ENCODE measurements at places on chromosomes 6 and 20.

GRCh38 chr20:17295151-17295726, 68.4 kb downstream of the PCSK2 start:
- DNase-seq: no peak

DNA sequence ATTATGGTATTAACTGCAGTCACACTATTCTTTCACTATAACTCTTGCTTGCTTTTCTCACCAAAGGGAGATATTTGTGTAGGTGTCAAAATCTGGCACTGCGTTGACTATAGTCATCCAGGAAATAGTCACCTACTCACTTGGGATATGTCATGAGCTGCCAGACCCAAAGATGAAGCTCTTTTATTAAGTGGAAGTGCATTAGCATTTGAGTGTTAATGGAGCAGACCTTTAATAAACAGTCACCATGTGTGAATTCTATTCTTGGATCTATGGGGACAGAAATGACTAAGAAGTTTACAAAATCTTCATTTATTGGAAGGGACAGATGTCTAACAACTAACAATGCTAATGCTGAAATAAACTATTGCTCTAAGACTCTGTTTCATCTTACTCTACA, 130.1 kb upstream of the NEDD9 start:
- no peak for DNase-seq

DNA sequence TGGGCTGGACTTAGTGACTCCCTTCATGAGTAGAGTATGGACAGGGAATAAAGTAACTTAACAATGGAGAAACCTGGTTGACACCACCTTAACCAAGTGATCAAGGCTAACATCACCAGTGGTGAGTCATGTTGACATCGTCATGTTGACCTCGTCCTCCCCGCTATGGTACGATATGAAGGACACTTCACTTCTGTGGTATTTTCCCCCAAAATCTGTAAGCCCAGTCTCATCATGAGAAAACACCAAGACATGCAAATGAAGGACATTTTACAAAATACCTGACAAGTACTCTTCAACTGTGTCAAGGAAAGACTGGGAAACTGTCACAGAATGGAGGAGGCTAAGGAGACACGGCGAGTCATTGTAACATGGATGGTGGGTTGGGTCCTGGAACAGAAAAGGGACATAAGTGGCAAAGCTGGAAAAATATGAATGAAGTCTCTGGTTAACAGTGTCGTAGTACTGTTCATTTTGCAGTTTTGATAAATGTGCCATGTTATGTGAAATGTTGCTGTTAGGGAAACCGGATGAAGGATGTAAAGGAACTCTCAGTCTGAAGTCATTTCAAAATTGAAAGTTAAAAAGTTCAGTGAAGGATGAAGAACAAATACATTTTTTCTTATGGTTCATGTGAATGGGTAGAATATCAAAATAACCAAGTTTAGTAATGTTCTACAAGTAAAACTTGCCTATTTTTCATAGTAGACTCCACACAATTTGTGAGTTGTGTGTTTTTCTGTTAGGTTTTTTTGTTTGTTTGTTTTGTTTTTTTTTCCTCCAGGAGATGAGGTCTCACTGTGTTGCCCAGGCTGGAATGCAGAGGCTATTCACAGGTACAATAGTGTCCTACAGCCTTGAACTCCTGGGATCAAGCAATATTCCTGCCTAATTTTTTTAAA, 247.5 kb downstream of the TMEM242 start:
- no peak for DNase-seq

GRCh38 chr6:13465734-13466133, 21.7 kb downstream of the GFOD1 start:
- no peak for DNase-seq

DNA sequence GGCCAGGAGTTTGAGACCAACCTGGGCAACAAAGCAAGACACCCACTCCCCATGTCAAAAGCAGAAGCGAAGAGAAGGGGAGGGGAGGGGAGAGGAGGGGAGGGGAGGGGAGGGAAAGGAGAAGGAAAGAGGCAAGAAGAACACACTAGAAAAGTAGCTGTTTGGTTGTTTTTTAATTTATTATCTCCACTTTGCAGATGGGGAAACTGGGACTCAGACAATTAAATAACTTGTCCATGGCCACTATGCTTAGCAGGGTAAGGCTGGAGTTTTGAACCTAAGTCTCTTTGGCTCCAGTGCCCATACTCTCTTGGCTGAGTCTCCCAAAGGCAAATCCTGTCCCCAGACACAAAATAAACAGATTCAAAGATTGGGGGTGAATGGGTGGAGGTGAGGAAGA, 12.4 kb upstream of the GHRH start:
- DNase-seq: no peak

DNA sequence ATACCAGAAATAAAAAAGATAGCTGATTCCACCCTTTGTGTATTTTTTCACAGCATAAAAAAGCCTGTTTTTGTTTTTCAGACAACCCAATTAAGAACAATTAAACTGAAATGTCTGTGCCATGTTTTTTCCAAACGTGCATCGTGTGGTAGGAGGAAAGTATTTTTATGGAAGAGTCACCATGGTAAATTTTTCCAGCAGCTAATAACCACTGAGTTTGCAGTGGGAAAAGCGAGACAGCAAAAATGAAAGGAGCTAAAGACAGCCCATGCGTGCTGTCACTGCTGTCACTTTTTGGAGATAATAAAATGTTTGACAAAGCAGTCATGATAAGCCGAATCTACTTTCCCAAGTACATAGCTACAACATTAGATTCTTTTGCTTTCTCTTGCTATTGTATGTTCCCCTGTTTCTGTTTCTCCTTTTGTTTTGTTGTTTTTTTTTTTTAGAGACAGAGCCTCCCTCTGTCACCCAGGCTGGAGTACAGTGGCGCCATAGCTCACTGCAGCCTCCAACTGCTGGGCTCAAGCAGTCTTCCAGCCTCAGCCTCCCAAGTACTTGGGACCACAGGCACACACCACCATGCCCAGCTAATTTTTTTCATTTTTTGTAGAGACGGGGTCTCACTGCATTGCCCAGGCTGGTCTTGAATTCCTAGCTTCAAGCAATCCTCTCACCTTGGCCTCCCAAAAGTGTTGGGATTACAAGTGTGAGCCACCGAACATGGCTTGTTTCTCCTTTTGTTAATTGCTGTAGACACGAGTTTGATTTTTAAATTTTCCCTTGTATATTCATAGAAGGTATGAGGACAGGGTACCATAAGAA, 261.3 kb downstream of the TMEM242 start:
- DNase-seq: no peak

- no peak for DNase-seq
Observed at GRCh38 chr6:136186363-136186762, 63.7 kb downstream of the MTFR2 start.

DNA sequence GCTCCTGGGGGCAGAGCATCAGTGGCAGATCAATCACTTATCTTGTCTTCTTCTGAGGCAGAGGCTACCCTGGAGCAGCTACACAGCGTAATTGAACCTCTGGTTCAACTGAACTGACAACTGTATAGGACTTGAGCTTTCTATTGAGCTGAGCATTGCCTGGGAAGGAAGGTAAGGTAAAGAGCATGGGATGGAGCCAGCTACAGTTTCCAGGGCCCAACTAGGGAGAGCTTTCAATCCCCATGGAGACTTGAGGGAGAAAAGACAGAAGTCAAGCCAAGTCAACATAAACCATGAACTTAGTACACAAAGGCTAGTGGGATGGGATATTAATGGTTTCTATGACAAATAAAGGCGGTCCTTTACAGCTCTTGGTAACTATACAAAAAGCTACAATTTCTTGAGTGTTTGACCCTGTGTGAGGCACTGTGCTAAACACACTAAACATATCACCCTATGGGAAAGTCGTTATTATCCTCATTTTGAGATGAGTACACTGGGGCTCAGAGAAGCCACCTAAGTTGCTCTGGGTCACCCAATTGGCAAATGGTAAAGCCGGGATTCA, 140.7 kb upstream of the SLC22A23 start:
- DNase-seq: no peak

GRCh38 chr6:166076625-166077024, 91.0 kb downstream of the TBXT start:
- DNase-seq: no peak

DNA sequence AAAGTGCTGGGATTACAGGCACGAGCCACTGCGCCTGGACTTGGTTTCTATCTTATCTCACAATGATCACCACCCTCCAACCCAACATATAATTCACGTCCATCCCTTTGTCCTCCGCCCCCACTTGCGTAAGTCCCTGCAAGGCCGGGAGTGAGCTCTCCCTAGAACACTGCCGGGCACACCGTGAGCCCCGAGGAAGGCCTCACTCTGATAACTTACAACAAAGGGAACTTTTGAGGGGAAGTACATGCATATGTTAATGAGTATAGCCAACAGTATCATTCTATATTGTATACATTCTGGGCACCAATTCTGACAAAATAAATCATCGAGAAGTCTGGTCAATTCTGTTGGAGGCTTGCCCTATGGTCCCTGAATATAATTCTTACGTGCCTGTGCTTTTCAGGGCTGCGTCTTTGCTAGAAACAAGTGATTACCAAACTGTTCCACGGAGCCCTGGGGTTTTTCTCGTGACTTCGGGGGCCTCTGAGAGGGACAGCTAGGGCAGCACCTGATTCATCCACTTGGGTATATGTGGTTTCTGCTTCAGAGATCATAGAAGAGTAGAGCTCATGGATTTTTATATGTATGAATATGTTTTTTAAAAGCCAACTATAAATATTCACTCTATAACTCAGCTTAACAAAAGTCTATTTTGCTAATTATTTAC, 469.8 kb upstream of the AGPAT4 start:
- DNase-seq: no peak

- no peak for DNase-seq
Observed at GRCh38 chr6:169343886-169344749, 90.5 kb upstream of the THBS2 start.

DNA sequence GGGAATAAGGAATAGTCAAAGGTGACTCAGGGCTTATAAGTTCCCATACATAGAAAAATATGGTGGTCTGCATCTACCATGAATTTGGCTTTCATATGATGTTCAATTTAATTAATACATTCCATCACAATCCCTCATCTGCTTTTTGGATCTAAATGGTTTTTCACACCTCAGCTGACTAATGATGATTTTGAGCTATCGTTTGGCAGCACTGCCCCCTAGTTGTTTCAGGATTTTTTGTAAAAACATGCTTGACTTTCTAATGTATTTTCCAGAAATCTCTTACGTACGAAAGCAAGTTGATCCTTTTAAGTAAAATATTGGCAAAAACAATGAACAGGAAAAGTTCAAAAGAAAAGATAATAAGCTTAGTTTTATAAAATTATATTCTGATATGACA, 408.6 kb upstream of the ADGRB3 start:
- no peak for DNase-seq

GRCh38 chr20:17992847-17993513, 24.2 kb downstream of the MGME1 start:
- DNase-seq: no peak

GRCh38 chr6:148144917-148145521, 197.6 kb upstream of the SASH1 start:
- DNase-seq: peak; percentile 65

GRCh38 chr6:107653861-107654394, 164.0 kb downstream of the SOBP start:
- no peak for DNase-seq

- no peak for DNase-seq
Observed at GRCh38 chr6:25635886-25636317, 16.1 kb upstream of the SCGN start.

DNA sequence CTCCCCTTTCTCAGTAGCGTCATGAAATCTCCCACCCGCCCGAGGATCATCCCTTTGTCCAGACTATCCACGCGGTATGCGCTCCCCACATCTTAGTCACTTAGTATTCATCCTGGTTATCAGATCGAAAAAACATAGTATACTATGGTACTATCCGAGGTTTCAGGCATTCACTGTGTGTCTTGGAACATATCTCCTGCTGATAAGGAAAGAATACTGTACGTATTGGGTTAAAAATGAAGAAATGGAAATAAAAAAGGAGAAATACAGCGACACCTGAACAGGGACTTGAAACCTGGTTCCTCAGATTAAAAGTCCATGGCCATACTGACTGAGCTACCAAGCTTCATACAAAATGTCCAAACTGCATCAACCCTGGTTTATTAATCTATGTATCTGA, 14.0 kb downstream of the HMGN4 start:
- DNase-seq: no peak

DNA sequence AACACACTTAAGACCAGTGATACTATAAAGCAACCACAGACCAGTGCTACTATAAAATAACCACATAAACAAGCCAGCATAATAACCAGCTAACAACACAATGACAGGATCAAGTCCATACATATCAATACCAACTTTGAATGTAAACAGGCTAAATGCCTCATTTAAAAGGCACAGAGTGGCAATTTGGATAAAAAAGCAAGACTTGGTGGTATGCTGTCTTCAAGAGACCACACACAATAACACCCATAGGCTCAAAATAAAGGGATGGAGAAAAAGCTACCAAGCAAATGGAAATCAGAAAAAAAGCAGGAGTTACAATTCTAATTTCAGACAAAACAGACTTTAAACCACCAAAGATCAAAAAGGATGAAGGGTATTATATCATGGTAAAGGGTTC, 19.8 kb upstream of the ELOVL4 start:
- DNase-seq: no peak
